ENCODE measurements at places on chromosomes 16 and 17.
A peak's percentile ranks its signal among the peaks of the same experiment; 100 is the strongest.

GRCh38 chr16:89219365-89219764 lies 1.9 kb downstream of the ZNF778 start:
- no peak for DNase-seq

- DNase-seq: peak; percentile 60
Observed at GRCh38 chr17:1643999-1644492, 1.5 kb downstream of the SCARF1 start.

- no peak for DNase-seq
Observed at GRCh38 chr17:68776451-68776850, 175.3 kb upstream of the FAM20A start.

GRCh38 chr16:57795431-57795878 lies 6.8 kb downstream of the KIFC3 start:
- DNase-seq: peak; percentile 63

GRCh38 chr17:33169580-33170285 lies 123.4 kb downstream of the ASIC2 start:
- DNase-seq: no peak

DNA sequence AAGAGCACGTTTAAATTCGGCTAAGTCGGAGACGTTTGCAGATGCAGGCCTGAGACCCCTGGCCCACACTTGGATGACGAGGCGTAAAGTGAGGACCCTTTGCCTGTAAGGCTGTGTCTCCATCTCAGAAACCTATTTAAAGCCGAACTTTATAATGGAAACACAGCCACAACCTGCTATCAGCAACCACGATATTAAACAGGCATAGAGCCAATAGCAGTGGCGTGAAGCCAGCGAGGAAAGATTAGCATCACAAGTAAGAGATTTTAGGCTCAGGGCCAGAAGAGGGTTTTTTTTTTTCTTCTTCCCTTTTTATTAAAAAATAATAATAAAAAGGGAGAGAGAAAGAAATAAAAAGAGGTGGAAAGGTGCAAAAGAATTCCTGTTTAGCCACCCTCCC lies 111.3 kb upstream of the NOL11 start:
- no peak for DNase-seq

DNA sequence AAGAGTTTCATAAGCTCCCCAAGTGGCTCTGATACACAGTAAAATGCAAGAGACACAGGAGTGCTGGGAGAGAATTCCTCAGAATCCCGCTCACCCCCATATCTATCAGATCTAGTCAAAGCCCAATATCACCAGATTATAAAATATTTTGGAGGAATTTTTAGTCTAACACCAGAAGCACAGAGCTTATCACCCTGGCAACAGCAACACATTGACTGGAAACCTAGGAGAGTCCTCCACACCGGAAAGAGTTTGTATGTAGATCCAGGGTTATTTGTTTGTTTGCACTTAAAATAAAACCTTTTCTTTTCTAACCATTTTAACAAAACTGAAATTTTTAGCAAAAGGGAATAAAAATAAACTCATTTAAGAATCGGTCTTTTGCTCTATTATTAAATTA lies 7.2 kb downstream of the SOX9 start:
- DNase-seq: no peak

GRCh38 chr17:13940858-13941665 lies 128.2 kb upstream of the COX10 start:
- peak; percentile 46 for DNase-seq

GRCh38 chr16:17371299-17371698 lies 99.5 kb downstream of the XYLT1 start:
- no peak for DNase-seq

GRCh38 chr17:36736201-36737156 lies 135.1 kb downstream of the MRM1 start:
- no peak for DNase-seq

GRCh38 chr17:76727745-76728456 lies 1.3 kb downstream of the METTL23 start:
- DNase-seq: peak; percentile 72

GRCh38 chr17:27526604-27527002 lies 70.4 kb downstream of the KSR1 start:
- peak; percentile 78 for DNase-seq

GRCh38 chr16:18024611-18025010 lies 311.9 kb downstream of the NPIPA8 start:
- no peak for DNase-seq

GRCh38 chr16:82846806-82847205 lies 220.0 kb downstream of the CDH13 start:
- no peak for DNase-seq

DNA sequence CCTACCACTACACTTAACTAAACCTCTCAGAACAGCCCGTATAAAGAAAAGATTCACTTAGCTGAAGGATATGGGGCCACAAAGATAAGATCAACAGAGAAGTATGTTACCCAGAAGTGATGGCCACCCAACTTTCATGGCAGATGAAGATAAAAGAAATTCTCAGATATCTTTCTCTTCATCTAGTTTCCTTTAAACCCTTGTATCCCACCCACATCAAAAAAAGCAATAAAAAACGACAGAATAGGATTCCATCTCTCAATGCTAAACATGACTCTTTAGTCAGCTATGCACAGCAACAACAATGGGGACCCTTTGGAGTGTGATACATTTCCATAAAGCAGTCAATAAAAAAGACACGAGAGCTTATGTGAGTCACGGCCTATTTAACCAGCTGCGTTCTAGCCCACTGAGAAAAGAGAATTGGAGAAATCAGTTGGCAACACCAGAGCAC lies 86.6 kb downstream of the SNX11 start:
- no peak for DNase-seq

DNA sequence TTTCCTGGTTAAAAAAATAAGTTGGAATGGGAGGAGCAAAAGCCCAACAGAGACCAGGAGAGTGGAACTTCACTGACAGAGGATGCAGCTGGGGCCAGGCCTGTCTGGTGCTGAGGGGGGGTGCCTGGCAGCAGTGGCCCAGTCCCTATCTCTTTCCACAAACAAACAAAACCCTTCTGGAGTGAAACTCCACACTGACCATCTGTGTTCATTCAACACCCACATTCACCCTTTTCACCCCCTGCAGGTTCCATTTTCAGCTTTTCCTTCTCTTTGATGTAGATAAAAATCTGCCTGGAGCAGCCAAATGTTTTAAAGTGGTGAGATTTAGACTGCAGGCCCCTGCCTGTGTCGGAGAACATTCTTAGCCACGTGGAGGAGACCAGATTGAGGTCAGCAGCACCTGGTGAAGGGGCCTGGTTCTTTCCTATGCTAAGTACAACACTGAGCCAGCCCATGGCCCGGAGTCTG lies 161.4 kb upstream of the CDH11 start:
- no peak for DNase-seq

- DNase-seq: no peak
Observed at GRCh38 chr16:77066896-77067496, 124.0 kb upstream of the MON1B start.

Measured in suppressor macrophage (primary cell).